ENCODE measurements at places on chromosomes 3 and 15.

DNA sequence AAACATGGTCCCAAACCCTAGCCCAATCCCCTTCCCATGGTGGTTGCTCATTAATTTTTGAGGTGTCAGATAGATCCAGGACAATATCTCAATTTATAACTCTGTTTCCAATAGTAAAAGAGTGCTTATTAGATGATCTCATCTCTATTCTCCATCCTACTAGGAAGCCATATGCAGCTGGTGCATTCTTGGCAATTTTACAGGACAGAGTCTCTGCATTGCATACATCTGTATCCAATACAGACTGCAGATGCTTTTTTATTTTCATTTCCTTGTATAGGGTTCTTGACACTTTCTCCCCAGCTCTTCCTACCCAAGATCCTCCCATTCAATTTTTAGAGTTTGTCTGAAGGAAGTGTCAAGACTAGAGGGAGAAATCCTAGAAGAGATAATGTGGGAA, 194.8 kb upstream of the DPH6 start:
- DNase-seq = no peak

DNA sequence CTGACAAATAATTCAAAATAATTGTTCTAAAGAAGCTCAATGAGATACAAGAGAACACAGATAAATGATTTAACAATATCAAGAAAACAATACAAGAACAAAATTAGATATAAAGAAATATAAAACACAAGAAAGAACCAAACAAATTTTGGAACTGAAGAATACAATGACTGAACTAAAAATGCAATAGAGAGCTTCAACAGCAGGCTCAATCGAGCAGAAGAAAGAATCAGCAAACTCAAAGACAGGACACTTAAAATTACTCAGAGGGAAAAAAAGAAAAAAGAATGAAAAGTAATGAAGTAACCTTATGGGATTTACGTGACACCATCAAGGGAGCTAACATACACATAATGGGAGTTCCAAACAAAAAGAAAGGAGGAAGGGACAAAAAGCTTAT, 32.1 kb downstream of the CCDC54 start:
- DNase-seq = no peak

GRCh38 chr3:8518138-8518537, 16.5 kb downstream of the LMCD1 start:
- no peak for DNase-seq

- no peak for DNase-seq
Measured at GRCh38 chr3:60770532-60770931, 480.7 kb downstream of the FHIT start.

Measured in stimulated activated CD8-positive, alpha-beta memory T cell treated with anti-CD3 and anti-CD28 coated beads, Interleukin-15, amount 100 ng/mL, for 24 hours (primary cell).